Stimulated activated CD8-positive, alpha-beta memory T cell treated with anti-CD3 and anti-CD28 coated beads, Interleukin-4, amount 100 ng/mL, for 24 hours (primary cell): ENCODE measurements at places on chromosomes 1 and 21.
A peak's percentile ranks its signal among the peaks of the same experiment; 100 is the strongest.

GRCh38 chr1:154866257-154867063 is 3.6 kb downstream of the KCNN3 start:
- no peak for DNase-seq

GRCh38 chr1:228884615-228885566 is 149.6 kb downstream of the RHOU start:
- DNase-seq: no peak

DNA sequence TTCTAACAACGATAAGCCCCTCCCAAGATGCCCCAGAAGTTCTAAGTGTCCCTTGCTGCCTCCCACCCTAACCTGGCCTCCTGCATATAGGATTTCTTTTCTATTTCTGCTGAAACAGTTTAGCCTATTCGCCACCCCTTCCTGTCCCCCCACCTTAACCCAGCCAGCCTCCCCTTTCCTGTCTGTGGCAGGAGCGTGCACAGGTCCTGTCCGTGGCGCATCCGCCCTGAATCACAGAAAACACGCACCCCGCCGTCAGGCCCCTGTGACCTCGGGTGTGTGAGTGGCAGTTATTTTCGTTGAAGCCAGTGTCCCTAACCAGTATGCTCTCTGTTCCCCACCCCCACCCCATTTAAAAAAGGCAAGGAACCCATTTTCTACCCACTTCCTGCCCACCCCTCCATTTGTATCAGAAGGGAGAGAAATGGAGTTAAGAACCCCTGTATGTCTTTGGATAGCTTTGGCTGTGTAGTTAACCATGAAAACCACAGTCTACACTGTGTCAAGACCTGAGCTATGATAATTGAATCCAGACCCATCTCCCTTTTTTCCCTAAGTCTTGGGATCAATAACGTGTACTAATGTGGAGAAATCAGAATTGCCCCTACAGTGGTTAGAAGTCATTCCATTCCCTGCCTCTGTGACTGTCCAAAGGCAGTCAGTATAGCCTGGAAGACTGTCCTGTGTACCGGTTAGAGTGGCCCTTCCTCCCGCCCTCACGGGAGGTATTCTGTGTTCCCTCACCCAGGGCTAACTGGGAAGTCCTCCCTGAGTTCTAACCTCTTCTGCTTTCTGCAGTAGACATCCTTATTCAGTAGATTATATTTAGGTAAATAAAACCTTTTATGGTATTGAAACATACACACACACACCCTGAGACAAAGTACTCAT is 1.8 kb downstream of the PLEKHO1 start:
- peak; percentile 47 for DNase-seq

- DNase-seq: no peak
Measured at GRCh38 chr1:218692808-218693207, 347.7 kb downstream of the TGFB2 start.

GRCh38 chr1:3431686-3432085 is 22.8 kb upstream of the ARHGEF16 start:
- no peak for DNase-seq

DNA sequence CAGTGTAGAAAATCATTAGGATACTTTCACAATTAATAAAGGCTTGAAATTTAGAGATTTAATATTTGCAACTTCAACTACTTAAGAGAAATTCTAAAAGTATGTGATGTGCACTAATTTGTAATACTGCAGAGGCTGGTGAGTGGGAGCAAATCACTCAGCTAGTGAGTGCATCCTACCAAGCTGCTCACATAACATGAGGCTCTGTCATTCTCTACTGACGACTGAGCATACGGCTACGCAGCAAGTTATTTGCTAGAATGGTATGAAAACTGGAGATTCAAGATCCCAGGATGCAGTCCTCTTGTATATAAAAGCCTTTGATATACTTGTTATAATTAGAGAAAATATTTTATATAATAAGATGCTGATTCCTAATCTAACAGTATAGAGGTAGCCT is 90.1 kb downstream of the ATP1B1 start:
- DNase-seq: no peak

DNA sequence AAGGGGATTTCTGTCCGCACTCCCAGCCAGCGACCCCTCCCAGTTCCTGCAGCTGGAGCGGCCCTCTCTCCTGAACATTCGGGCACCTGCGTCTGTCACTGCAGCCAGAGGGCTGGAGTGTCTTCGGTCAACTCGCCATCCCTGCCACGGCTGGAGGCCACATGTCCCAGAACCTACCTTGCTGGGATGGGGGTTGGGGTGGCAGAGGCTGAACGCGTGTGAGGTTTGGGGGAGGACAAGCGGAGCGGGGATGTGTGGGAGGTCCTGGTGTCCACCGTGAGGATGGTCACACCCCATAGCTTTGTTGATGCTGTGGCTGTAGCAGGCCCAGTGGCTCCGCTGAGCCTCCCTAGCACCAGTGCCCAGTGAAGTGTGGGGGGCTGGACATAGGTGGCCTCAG is 14.8 kb upstream of the C1orf174 start:
- DNase-seq: no peak

DNA sequence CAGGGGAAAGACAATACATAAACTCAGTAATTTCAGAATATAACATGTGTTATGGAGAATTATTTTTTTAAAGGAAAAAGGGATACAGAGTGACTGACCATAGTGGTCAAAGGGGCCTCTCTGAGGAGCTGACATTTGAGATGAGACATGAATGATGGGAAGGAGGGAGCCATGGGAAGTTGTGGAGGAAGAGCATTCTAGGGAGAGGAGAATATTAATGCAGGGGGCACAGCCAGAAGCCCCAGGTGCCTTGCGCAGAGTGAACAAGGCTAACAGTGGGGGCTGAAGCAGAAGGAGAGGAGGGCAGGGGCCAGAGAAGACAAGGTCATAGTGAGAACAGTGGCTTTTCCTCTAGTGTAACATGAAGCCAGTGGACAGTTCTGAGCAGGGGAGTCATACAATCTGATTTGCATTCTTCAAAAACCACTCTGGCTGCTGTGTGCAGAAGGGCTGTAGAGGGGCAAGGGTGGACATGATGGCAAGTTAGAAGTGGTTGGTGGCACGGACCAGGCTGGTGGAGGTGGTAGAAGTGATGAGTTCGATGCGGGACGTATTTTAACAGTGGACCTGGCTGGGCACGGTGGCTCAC is 28.2 kb upstream of the IFNLR1 start:
- no peak for DNase-seq

DNA sequence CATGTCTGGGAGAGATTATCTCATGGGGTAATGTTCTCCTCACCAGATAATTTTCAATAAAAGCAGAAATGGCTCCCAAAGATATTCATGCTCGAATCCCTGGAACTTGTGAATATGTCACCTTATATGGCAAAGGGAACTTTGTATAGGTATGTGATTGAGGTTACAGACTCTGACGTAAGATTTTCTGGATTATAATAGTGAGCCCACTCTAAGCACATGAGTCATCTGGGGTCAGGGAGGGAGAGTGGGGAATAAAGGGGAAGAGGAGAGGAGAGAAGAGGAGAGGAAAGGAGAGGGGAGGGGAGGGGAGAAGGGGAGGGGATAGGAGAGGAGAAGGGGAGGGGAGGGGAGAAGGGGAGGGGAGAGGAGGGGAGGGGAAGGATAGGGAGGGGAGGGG is 1193.9 kb downstream of the PLA2G4A start:
- DNase-seq: no peak

- DNase-seq: no peak
Measured at GRCh38 chr1:26094076-26094669, 17.5 kb upstream of the PDIK1L start.

- no peak for DNase-seq
Measured at GRCh38 chr1:85444381-85444780, 20.6 kb downstream of the DDAH1 start.

GRCh38 chr1:14742181-14742980 is 143.9 kb downstream of the KAZN start:
- DNase-seq: no peak

DNA sequence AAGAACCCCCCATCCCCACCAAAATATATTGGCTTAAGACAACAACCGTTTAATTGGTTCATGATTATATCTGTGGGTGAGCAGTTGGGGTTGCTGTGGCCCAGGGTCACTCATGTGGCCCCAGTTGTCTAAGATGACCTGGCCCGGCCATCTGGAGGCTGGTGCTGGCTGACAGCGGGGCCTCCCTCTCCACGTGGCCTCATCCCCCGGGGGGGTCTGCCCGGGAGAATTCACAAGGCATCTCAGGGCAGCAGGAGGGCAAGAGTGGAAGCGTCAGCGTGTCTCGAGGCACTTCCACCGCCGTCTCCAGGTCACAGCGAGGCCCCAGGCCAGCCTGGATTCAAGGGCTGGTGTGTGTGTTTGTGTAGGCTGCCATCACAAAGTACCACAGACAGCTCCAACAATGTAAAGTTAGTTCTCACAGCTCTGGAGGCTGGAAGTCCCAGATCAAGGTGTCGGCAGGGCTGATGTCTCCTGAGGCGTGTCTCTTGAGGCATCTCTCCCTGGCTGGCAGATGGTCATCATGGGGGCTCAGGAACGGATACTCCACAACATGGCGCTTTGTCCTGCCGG is 11.0 kb upstream of the UTS2 start:
- DNase-seq: no peak

- DNase-seq: no peak
Measured at GRCh38 chr1:12477936-12478611, 139.9 kb downstream of the DHRS3 start.

- no peak for DNase-seq
Measured at GRCh38 chr1:173448945-173449344, 28.2 kb upstream of the PRDX6 start.

- DNase-seq: no peak
Measured at GRCh38 chr1:87803375-87803774, 474.7 kb downstream of the LMO4 start.
